ENCODE measurements at places on chromosomes 4 and X.
A peak's percentile ranks its signal among the peaks of the same experiment; 100 is the strongest.

GRCh38 chr4:45324455-45325417 lies 598.4 kb upstream of the GNPDA2 start:
- no peak for DNase-seq

- no peak for DNase-seq
Observed at GRCh38 chr4:7183780-7184460, 8.4 kb upstream of the SORCS2 start.

- DNase-seq: no peak
Observed at GRCh38 chr4:149521611-149522425, 293.8 kb downstream of the IQCM start.

DNA sequence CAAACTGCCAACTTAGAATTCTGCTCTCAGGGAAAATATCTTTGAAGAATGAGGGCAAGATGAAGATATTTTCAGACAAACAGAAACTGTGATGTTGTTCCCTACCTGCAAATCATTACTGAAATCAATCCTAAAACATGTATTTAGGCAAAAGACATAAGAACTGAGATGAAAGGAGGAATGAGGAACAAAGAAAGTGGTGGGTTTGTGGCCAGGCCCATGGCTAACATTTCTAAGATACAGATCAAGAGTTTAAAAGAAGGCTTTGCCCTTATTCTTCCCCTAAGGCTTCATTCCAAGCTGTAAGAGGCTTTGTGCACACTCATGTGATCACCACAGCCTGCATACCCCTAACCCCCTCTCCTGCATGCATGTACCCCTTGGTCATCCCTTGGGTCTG lies 46.5 kb downstream of the ADGRG2 start:
- DNase-seq: no peak

- no peak for DNase-seq
Observed at GRCh38 chr4:127558489-127559407, 74.0 kb upstream of the INTU start.

- DNase-seq: peak; percentile 18
Observed at GRCh38 chrX:16882169-16882568, 12.0 kb upstream of the RBBP7 start.

DNA sequence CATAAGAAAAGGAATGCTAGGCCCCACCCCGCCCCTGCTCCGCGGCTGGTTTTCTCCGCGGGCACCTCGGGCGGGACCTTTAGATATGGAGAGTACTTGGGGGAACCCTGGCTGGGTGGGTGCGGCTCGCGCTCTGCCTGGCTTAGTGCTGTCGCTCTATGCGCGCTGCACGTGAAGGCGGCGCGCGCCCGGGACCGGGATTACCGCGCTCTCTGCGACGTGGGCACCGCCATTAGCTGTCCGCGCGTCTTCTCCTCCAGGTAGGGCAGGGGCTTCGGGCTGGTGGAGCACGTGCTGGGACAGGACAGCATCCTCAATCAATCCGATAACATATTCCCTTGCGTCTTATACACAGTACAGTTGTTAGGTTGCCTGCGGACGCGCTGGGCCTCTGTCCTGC lies 56.0 kb downstream of the MAGEB10 start:
- no peak for DNase-seq

DNA sequence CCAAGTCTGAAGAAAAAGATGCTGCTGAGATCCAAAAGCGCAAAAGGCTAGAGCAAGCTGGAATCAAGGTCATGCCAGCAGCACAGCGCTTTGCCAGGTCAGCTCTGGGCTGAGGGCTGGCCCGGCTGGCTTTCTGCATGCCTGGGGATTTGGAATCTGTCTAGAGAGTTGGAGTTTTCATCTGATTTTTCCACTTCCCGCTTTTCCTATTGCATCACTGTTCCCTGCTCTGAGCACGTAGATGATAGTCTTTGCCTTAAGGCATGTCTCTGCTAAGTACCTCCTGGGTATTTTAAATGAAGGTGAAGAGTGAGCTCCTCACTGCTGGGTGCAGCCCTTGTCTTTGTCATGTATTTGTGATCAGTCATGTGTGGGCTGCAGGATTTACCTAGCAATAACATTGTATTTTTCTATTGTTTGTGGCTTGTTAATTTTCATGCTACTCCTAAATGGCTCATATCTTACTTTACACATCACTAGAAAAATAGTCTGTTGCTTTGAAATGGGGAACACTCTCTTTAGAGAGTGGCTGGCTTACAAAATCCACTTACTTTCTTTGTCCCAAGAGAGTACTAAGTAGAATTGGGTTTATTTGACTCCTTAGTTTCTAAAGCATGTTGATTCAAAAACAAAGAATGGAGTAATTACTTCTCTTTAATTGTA lies 82.8 kb downstream of the LIMCH1 start:
- DNase-seq: no peak

DNA sequence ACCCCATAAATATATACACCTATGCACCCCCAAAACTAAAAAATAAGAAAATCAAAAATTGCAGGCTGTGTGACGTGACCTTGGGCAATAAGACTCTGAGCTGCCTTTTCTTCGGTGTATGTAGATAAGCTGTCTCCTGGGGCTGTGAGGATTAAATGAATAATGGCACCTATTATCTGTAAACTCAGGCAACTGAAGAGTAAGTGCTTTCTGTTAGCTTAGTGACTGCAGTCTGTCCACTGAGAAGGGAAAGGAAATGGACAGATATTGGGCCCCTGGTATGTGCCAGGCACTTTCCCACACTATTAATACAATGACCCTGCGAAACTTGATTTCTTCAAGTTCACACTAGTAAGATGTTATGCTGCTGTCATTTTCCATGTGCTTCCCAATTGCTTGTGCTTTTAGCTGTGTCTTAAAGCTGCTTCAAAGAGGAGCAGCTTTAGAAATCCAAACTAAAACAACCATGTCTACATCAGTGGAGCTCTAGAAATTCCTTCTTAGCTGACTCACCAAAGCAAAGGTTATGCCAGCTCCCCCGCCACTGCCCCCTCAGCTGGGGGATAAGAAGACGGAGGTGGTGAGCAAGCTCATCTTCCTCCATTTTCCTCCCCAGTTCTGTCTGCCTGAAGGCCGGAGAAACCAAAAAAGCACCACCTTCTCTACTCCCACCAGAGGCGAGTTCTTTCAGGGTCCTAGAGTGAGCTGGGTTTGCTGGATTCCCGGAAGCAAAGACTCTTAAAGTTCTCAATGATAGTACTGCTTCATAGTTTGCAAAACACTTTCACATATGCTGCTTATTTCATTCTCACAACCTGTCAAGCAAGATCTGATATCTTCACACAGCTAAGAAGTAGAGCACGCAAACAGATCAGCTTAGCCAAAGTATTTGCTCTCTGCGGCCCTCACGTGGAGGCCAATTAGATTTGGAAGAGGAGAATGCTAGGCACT lies 8.8 kb upstream of the DGAT2L6 start:
- DNase-seq: no peak

DNA sequence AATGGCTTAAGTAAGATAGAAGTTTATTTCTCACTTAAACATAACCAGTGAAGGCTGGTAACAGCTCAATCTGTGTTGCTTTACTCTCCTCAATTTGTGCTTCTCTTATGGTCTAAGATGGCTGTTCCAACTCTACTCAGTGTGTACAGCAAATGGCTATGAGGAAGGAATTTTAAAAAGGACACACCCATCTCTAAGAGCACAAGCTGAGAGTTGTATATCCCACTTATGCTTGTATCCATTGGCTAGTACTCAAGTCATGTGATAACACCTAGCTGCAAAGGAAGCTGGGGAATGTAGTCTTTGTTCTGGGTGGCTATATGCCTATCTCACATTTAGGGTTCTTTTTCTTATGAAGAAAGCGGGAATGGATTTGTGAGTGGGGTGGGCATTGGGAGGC lies 63.3 kb downstream of the GPAT3 start:
- no peak for DNase-seq

GRCh38 chrX:128698573-128699181 lies 646.5 kb upstream of the ACTRT1 start:
- DNase-seq: no peak

- DNase-seq: no peak
Observed at GRCh38 chr4:80956421-80956820, 74.1 kb upstream of the BMP3 start.

- no peak for DNase-seq
Observed at GRCh38 chr4:138209094-138209493, 33.1 kb downstream of the SLC7A11 start.

DNA sequence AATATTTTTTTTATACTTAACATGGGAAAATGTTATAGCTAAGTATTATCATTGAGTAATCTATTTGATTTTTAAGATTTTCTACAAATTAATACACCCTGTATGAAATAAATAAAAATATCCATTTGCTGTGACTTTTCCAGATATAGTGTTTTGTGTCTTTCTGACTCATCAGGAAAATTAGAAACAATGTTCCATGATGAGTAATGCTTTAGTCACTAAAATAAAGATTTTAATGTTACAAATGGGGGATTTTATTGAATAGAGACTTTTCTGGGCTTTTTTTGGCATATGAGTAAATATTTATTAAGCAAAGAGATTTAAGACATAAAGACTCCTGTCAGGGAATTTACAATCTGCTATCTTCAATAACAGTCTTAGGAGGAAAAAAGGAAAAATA lies 279.2 kb upstream of the NOCT start:
- no peak for DNase-seq

GRCh38 chrX:15977644-15978043 lies 123.0 kb upstream of the AP1S2 start:
- no peak for DNase-seq

- no peak for DNase-seq
Observed at GRCh38 chr4:108651014-108651791, 804 bp downstream of the OSTC start.

DNA sequence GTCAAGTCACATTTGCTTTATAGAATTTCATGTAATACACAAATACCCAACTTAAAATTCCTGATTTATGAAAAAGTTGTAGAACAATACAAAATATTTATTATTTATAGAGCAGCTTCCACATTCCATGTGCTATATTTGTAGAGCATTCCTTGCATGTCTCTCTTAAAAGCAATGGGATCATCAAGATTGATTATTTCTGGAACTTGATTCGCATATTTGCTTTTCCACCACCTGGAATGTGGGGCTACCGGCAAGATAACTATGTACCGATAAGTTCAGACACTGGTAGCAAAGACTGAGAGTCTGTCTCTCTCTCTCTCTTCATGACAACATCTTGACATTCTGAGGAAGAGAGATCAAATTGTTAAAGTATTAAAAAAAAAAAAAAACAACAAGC lies 59.3 kb downstream of the MAPK10 start:
- no peak for DNase-seq

DNA sequence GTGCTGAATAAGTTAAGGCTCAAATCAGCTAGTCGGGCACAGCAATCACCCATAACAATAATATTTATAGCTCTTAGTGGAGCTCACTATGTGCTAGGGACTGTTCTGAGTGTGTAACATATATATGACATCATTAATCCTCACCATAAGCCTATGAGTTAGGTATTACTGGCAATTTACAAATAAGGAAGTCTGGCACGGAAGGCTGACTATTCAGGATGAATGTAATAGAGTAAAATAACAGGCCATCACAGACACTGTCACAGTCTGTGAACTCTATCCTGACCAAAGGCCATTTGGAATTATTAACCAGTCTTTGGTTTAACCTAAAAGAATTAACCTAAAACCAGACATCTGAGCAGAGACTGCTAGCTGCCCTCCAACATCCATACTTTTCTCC lies 119.3 kb downstream of the C4orf51 start:
- DNase-seq: no peak

DNA sequence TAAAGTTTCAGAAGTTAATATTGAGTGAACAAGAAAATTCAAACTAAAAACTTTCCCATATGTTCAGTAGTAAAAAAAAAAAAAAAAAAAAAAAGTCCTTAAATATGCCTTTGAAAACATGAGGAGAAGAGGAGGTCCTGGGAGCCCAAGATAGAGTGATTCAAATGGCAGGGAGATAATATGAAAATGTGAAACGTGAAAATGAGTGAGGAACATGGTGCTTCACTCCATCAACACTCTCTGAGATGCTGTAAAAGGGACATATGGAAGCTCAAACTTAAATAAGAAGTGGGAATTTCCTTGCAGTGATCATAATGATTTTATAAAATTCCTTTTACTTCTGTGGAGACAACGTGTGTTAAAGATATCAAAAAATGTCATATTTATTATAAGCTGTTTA lies 423.9 kb downstream of the PABPC4L start:
- DNase-seq: no peak

GRCh38 chr4:168769416-168769815 lies 240.6 kb downstream of the CBR4 start:
- DNase-seq: no peak

DNA sequence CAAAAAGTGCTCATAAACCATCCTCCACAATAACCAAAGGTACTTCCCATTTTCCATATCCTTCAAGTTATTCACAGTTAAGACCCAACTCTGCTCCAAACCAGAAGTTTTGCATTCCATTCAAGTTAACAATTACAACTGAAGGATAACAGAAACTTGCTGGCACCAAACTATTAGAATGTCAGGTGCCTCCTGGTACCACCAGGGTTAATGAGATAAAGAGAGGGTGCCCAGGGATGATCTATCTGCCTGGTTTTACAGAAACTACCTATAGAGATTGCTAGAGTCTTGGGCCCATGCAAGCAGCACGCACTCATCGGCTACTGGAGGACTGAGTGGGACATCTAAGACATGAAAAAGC lies 114.6 kb downstream of the RBM47 start:
- DNase-seq: no peak

DNA sequence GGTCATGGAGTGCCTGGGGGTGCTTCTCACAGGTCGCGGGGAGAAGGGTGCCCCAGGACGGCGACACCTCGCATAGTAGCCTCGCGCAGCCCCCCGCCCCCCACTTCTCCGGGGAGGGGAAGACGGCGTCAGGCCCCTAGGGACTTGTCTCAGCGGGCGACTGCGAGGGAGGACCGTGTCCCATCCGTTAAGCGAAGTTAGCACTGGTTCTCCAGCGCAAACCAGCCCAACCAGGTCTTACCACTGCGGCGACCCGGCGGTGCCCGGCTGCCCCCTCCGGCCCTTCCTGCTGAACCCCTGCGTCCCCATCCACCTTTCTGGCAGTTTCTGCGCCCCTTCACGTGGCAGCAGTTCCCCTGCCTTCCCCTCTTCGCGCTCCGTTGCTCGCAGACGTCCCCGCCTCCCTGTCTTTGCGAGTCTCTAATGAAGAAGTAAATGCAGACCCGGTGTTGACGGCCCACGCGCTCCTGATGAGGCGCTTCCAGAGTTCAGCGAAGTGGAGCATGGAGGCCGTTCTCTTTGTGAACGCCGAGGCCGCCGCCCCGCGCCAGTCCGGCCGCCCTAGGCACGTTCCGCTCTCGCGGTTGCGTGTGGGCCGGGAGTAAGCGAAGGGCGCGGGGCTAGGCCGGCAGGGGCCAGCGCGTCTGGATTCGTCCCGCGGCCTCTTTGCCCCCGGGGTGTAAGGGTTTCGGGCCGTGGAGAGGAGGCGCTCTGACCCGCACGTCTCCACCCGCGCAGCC lies 3.0 kb downstream of the SLIT2 start:
- no peak for DNase-seq

GRCh38 chr4:102734591-102735385 lies 26.0 kb downstream of the MANBA start:
- peak; percentile 69 for DNase-seq

DNA sequence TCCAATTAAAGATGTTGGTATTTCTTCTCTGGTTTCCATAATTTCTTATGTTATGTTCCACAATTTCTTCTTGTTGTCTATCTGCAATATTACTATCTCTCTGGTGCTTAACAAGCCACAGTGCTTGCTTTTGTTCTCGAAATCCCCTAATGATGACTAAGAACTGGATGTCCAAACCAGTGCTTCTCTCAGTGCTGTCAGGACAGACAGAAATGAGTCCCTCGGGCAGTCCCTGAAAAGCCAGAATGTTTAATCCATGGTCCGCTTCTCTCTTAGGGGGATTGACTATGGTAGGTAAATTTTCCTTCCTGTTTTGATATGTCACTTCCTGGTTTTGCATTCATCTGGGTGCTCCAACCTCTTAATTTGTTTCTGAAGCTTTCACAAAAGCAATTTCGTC lies 321.6 kb upstream of the PCDH10 start:
- no peak for DNase-seq

- no peak for DNase-seq
Observed at GRCh38 chrX:56029188-56029587, 203.0 kb upstream of the KLF8 start.

Data from GM10248 (cell line).